Activated CD4-positive, CD25-positive, alpha-beta regulatory T cell treated with anti-CD3 and anti-CD28 coated beads, Interleukin-2, amount 50 U/mL, for 24 hours (primary cell): ENCODE measurements at places on chromosomes 11 and 22.
A peak's percentile ranks its signal among the peaks of the same experiment; 100 is the strongest.

GRCh38 chr11:66292543-66293332 lies 1.0 kb downstream of the TMEM151A start:
- ATAC-seq, result no peak

GRCh38 chr11:60842668-60843600 lies 1.0 kb downstream of the CCDC86 start:
- ATAC-seq, result no peak

- ATAC-seq, result no peak
Measured at GRCh38 chr22:40911772-40912171, 39.4 kb upstream of the RBX1 start.

DNA sequence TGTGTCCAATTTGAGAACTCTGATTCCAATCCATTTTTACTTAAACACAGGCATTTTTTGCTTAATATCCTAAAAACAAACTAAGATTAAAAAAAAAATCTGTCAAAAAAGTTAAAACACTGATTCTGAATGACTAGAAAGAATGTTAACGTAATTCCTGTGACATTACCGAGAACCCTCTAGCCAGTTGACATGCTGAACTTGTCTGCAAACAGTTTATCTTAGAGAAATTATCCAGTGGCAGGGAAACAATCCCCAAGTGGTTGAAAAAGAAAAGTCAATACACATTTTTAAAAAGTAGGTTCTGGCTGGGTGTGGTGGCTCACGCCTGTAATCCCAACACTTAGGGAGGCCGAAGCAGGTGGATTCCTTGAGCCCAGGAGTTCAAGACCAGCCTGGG lies 11.6 kb downstream of the KMT5B start:
- ATAC-seq, result no peak

DNA sequence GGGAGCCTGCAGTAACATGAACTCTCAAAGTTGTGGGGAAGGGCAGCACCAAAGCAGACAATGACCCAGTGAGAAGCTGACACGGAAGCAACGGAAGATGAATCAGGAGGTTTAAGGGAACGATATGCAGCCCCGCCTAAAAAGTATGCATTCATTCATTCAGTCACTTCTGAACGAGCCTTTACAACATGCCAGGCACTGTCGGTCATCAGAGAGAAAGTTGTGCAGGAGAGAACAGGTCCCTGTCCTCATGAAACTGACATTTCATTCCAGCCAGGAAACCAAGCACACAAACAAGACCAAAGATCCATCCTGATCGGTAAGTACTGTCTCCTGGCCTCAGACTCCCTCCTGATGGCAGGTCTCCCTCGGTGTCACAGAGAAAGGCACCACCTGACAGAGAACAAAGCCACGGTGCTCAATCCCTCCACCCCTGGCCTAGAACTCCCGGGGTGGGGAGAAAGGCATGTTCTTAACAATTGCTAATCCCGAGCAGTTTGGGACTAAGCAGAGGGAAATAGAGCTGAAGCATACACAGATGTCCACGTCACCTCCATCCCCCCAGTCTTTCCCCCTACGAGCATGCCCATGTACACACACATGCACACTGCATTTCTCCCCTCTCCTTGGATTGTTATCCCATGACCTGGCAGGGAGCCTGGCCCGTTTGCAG lies 49.3 kb downstream of the LRFN4 start:
- ATAC-seq, result no peak

DNA sequence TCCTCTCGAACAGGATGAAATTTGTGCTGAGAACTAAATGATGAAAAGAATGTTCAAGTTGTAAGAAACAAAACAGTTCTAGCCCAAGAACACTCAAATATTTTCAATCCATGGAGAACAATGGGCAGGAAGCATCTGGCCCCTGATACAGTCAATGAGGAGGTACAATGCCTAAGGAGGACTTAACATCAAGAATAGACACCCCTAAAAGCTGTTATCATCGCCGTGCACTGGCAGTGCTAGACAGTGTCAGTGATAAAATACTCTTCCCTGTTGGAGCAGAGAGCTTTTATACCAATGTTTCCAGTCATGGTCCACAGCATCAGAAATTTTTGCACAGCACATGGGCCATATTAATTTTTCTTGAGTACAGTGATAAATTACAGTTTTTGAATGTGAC lies 20.2 kb upstream of the VSTM5 start:
- no peak for ATAC-seq

- no peak for ATAC-seq
Measured at GRCh38 chr11:17650127-17650911, 69.1 kb upstream of the MYOD1 start.

GRCh38 chr11:34052036-34052607 lies 591 bp downstream of the CAPRIN1 start:
- peak; percentile 63 for ATAC-seq

DNA sequence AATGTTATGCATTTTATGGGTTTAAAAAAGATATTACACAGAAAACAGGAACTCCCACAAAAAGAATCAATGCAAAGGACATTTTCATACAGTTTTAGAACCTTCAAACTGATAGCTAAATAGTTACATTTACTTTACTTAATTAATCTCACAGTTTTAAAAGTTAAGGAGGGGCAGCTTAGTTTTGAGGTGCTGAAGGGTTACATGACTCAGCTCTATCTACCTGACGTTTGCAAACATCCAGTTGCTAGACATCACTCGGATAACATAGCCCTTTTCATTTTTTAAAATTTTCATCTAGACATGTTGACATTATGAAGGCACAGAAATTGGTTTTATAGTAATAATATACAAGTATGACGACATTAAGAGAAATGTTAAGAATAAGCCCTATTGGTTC lies 53.7 kb upstream of the HSD17B12 start:
- ATAC-seq, result no peak

- no peak for ATAC-seq
Measured at GRCh38 chr22:38864361-38865191, 7.4 kb downstream of the CBX6 start.

DNA sequence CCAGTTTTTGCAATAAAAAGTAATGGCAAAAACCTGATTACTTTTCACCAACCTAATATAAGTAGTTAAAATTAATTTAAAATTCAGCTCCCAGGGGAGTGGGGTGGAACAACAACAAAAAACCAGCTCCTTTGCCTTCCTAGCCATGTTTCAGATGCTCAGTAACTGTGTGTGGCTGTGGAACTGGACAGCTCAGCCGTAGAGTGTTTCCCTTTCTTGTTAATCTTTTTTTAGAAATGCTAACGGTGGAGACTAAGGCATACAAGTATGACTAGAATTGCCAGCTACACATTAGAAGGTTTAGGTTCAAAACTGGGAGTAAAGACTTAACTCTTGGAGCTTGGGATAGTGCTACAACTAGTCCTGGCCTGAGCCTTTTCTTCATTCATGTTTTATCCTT lies 45.0 kb downstream of the PPP6R3 start:
- ATAC-seq, result no peak

- ATAC-seq, result no peak
Measured at GRCh38 chr11:9130297-9130696, 38.9 kb upstream of the SCUBE2 start.

GRCh38 chr11:30015725-30016412 lies 961 bp downstream of the KCNA4 start:
- ATAC-seq, result no peak

- peak; percentile 61 for ATAC-seq
Measured at GRCh38 chr22:17773606-17774205, 563 bp downstream of the BID start.

DNA sequence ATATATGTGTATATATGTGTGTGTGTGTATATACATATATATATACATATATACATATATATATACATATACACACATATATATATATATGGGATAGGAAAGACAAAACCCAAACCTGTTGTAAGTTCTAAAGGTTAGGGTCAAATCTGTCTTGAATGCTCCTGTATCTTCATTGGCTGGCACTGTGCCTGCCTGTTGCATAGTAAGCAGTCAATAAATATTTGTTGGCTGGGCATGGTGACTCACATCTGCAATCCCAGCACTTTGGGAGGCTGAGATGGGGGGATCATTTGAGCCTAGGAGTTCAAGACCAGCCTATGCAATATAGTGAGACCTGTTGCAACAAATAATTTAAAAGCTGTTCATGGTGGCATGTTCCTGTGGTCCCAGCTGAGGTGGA lies 205.4 kb downstream of the DBX1 start:
- no peak for ATAC-seq

GRCh38 chr11:13040969-13041561 lies 31.9 kb downstream of the RASSF10 start:
- no peak for ATAC-seq

DNA sequence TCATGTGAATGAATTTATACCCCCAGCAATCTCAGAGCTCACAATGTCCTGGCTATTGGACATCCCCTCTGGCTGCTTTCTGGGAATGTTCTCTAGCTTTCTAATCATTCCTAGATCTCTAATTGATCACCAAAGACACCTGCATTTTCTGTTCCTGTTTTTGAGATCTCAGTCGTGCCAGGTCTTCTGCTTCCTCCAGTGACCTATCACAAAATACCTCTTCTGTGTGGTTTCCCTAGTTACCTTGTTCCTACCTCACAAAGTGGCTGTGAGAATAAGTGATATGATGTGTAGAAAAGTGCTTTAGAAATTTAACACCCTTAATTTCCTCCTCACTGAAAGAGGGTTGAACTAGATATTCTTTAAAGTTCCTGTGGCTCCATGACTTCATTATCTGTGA lies 92.2 kb downstream of the LUZP2 start:
- ATAC-seq, result no peak

DNA sequence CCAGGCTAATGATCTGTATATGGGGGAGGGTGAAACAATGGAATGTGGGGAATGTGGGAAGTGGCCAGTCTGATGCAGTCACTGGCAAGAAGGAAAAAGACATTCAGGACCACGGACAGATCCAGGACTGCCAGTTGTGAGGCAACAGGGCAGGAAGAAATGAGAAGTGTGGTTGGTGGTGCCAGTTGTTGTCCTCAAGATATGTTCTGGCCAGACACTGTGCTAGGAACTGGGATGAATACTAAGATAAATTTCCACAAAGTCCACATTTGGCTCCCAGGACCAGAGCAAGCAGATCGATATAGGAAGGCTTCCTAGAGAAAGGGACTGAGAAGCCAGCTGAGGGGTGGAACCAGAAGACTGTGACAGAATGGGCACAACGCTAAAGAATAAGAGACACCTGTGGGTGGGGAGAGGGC lies 6.8 kb upstream of the TPBGL start:
- ATAC-seq, result no peak

GRCh38 chr11:87456499-87456898 lies 418.8 kb downstream of the TMEM135 start:
- no peak for ATAC-seq

- ATAC-seq, result peak; percentile 90
Measured at GRCh38 chr22:49724893-49725489, 102.7 kb downstream of the BRD1 start.

DNA sequence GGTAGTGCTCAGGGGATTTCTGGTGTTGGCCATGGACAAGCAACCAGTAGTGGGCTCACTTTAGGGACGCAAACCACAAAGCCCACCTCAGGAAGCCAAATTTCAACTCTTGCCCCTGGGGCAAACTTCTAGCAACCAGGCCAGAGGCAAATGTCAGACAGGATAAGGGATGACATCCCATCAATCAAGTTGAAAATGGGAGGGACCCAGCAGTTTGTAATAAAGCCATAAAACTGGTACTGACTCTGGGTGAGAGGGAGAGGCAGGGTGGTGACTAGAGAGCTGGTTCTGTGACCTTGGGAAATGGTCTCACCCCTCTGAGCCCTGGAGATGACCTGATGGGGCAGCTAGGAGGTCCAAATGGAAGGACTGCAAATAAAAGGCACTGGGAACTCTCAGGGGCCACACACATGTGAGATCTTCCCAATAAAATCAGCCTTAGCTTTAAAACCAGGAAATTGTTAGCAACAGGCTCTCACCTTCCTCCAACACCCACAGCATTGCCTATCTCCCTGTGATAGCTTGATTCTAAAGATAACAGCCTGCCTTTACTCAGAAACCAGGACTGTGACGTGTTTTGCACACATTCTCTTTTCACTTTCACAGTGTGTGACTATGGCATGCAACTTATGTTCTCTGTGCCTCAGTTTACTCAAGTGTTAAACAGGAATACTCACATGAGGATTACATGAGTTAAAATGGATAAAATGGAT lies 6.4 kb upstream of the TBC1D10A start:
- ATAC-seq, result no peak

- no peak for ATAC-seq
Measured at GRCh38 chr11:119195680-119196079, 10.4 kb downstream of the NHERF4 start.

DNA sequence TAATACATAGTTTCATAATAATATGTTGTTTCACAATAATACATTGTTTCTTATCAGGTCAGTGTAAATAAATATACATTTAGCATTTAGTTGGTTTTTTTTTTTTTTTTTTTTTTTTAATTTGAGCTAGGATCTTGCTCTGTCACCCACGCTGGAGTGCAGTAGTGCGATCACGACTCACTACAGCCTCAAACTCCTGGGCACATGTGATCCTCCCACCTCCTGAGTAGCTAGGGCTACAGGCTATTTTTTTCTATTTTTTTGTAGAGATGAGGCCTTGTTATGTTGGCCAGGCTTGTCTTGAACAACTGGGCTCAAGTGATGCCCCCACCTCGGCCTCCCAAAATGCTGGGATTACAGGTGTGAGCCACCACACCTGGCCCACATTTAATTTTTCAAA lies 43.5 kb downstream of the MIAT start:
- no peak for ATAC-seq

DNA sequence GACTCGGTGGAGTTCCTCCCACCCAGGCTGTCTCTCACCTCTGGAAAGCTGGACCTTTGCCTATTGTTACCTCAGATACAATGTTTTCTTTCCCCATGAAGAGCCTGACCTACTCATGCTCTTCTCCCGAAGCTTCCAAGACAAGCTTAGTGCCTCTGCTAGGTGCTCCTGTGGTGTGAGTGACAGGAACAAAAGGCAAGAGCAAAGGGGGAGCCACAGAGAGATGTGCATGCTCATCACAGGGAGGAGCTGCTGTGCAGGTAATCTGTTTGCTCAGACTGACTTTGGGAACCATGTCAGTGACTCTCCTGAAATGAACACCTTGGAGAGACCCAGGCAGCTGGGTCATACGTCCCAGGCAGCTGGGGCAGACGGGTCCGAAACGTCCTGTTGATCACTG lies 53.6 kb upstream of the VSTM5 start:
- no peak for ATAC-seq

GRCh38 chr11:6608726-6609501 lies 3.1 kb downstream of the TAF10 start:
- no peak for ATAC-seq

DNA sequence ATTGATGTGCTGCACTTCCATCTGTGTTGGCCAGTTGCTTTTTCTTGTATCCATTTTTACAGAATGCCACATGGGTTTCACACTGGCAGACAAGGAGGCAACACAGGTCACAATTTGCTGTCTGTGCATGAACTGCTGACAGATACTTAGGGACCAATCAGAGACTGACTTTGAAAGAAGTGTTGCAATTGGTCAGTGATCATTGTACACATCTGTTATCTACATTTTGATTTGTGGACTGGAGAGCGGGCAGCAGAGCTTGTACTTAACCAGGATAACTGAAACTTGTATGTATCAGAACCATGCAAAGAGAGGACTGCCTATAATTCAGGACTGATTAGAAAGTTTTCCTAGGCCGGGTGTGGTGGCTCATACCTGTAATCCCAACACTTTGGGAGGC lies 21.8 kb downstream of the PRR5 start:
- ATAC-seq, result no peak
